ENCODE measurements at places on chromosomes 7 and 10. TPM values are rescaled to one million over a fixed set of nuclear protein-coding genes. Genes with fewer than 3 reads are reported as not detected.

- no peak overlapping the region for H3K4me3 ChIP-seq
- H3K27me3 ChIP-seq, result no peaks in the 10 kb centered on the region
- H3K36me3 ChIP-seq, result no peaks in the 10 kb centered on the region
- no peak overlapping the region for H3K27ac ChIP-seq
Measured at GRCh38 chr7:80410081-80410480, 101.8 kb downstream of the GNAT3 start.

DNA sequence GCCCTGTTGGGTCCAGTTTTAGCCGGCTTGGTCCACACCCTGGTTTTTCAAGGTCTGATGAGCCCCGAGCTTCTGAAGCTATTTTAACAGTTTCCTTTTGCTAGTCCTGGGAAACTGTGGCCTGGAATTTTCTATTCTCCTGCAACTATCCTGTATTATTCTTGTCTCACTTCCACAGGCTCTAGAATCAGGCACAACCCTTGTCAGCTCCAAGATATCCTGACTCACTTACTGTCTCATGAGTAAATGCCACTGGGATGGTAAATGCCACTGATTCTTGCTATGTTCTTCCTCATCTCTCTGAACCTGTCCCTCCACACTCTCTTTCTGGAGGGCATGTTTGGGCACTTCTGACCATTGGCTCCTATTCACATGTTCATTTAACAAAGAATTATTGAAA lies 611.5 kb upstream of the IGFBP3 start:
- no peaks in the 10 kb centered on the region for H3K4me1 ChIP-seq
- no peak overlapping the region for H3K4me3 ChIP-seq
- H3K36me3 ChIP-seq, result no peaks in the 10 kb centered on the region
- no peak for DNase-seq
- H3K27ac ChIP-seq, result no peak overlapping the region

- no peaks in the 10 kb centered on the region for H3K4me1 ChIP-seq
- H3K36me3 ChIP-seq, result no peaks in the 10 kb centered on the region
- H3K27me3 ChIP-seq, result no peaks in the 10 kb centered on the region
- DNase-seq, result no peak
- H3K4me3 ChIP-seq, result no peak overlapping the region
Measured at GRCh38 chr10:100355086-100355485, 8.1 kb downstream of the SCD start.

DNA sequence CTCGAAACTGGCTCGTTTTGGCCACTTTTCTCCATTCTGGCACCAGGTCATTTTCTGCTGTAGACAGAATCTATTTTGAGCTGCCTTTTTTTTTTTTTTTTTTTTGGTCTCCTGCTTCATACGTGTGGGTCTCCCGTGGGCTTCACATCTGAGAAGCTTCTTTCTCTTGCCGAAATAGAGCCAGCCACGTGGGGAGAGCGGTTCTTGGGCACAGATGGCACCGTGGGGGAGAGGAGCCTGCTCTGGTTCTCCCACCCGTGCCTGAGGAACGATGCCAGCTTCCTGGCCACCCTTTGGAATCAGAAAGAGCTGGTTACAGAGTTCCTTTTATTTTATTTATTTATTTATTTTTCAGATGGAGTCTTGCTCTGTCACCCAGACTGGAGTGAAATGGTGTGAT lies 48.7 kb upstream of the OCM2 start:
- H3K4me1 ChIP-seq, result no peaks in the 10 kb centered on the region
- no peaks in the 10 kb centered on the region for H3K27me3 ChIP-seq
- no peaks in the 10 kb centered on the region for H3K36me3 ChIP-seq
- H3K27ac ChIP-seq, result no peak overlapping the region
- DNase-seq, result no peak

DNA sequence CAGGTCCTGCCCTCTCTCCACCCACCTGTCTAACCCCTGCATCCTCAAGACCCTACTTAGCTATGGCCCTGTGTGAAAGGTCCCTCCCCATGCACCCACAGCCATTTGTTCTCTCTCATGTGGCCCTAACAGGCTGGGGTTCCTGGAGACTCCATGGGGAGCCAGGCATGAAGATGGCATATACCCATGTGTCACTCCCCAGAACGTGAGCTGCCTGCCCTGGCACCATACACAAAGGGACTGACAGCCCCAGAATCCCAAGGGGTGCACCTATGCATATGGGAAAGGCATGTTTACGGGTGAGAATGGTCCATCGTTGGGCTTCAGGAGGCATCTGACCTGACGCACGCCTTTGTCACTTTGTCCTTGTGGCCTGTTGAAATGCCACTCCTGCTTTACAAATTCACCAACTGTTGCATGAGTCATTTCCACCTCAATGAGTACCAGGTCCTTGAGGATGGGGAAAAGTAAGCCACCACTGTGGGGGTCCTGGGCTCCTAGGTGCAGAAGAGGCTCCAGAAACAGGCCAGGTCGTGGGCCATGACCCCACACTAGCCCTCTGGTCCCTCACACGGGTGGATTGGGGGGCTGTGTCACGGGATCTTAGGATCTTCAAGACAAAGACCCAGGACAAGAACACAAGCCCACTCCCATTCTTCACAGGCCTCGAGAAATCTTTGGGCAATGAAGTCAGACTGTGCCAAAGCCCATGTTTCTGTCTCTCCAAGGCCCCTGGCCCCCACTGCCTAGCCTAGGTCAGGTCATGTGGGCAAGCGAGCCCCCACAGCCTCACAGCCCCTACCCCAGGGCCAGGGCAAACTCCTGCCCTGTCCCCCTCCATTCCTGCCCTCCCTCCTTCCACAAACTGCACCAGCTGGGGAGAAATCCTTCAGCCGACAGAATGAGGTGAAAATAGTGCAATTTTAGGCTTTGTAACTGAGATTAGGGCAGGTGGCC lies 8.6 kb downstream of the GPRIN2 start:
- H3K4me3 ChIP-seq, result no peak overlapping the region
- no peak overlapping the region for H3K27ac ChIP-seq
- H3K27me3 ChIP-seq, result no peaks in the 10 kb centered on the region

The GDF2 gene
- total RNA-seq, result not detected

The NCF1 gene
- total RNA-seq, result 0.92 TPM

The PIK3AP1 gene
- 5.7 TPM for total RNA-seq

The PTPRE gene
- total RNA-seq, result 25.2 TPM
